Cardiac septum (tissue), 1 donor: ENCODE measurements at places on chromosomes 1 and 21. TPM values are rescaled to one million over a fixed set of nuclear protein-coding genes. Genes with fewer than 3 reads are reported as not detected.

- no peak for DNase-seq
Observed at GRCh38 chr21:18334066-18334465, 69.5 kb downstream of the TMPRSS15 start.

DNA sequence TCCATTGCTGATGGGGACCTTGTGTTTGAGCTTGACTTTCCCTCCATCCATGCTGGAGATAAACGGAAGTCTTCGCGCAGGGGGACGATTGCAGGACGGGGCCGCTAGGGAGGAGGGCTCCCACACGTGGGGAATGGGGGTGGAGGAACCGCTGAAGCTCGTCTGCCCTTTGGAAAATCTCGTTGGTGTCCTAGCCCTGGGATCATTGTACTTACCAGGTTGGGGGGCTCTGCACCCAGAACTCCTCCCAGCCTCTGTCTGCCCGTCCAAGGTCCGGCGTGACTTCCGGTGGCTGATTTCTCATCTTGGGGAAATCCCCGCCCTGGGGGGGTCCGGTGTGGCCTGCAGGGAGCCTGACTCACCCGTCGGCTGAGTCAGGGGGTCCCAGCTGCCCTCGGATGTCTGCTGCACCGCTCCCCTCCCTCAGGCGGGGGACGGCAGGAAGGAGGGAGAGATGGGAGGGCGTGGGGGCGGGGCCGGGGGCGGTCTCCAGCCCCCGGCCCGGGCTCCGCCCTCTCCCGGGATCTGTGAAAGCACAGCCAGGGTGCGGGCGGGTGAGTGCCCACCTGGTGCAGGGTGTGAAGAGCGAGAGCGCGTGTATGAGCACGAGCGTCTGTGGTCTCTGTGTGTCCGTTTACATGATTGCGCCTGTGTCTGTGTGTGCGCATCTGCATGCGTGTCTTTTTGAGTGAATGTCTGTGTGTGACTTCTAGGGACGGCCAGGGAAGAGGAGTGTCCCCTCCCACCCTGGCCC, 35.8 kb downstream of the PIK3CD start:
- peak; percentile 80 for DNase-seq

GRCh38 chr1:15939181-15940109, 36.5 kb downstream of the ZBTB17 start:
- DNase-seq = no peak

DNA sequence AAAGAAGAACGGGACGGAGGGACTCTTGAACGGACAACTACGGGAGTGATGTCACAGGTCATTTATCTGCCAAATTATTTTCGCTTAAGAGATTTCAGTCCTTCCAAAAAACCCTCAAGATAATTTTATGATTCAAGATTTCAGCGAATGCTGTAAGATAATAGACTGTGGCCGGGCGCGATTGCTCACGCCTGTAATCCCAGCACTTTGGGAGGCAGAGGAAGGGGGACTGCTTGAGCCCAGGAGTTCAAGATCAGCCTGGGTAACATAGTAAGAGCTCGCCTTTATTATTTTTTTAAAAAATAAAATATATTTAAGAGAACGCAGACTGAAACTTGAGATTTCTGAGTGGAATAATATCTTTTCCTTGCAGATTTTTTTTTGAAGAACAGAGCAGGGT, 609 bp downstream of the RWDD2B start:
- DNase-seq = no peak

- no peak for DNase-seq
Observed at GRCh38 chr1:17558541-17558940, 19.0 kb downstream of the ARHGEF10L start.

DNA sequence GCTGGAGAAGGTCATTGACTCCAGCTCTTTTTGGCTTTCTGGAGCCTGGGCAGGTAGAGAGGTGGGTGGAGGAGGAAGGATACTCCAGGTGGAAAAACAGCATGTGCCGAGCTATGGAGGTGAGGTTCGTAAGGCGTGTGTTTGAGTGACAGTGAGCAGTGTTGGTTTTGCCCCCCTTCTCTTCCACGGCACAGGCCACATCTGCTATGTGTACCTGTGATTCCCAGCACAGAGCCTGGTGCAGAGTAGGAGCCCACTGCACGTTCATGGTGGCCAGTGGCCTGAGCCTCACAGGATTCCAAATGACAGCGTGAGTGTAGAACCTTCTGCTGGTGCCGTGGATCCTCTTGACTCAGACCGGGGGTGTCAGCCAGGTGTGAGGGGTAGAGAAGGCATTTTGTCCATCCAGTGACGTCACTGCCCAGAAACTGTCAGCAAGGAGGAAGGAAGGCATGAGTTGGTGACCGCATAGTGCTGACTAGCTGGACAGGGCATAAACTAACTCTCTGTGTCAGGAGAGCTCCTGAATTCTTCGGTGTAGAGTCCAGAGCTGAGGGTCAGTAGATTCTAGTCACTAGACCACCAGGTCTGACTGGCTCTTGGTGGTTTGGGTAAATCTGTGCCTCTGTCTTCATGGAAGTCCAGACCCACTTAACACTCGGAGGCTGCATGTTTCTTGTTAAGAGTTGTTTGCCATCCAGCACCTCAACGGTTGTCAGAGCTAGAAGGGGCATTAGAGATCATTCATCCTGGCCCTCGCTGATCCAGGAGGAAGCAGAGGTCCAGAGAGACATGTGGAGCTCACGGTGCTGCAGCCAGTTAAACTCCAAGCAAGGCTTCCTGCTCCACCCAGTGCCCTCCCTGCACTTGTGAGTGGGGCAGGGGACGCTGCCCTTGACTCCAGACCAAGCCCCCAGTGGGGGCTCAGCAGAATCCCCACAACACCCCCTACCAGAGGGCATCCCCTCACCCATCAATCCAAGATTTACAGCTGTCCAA, 3.8 kb downstream of the QSOX1 start:
- DNase-seq = no peak

DNA sequence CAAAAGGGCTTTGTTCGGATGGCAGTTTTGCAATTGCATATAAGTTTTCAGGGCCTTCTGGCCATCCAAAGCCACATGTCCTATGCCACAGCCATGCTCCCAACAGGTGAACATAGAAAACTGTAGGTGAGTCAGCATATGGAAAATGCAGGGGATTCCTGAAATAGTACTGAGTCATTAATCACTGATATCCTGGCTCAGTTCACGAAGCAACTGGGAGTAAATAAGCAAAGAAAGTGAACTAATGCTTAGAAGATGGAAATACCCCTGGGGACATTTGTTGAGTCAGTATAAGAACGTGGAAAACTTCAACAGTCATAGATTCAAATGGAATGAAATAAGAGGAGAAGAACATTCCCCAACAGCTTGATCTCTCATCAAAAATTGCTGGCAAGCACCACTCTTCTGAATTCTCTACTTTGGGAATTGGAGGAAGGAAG, 148.9 kb upstream of the RUNX1 start:
- DNase-seq = no peak

DNA sequence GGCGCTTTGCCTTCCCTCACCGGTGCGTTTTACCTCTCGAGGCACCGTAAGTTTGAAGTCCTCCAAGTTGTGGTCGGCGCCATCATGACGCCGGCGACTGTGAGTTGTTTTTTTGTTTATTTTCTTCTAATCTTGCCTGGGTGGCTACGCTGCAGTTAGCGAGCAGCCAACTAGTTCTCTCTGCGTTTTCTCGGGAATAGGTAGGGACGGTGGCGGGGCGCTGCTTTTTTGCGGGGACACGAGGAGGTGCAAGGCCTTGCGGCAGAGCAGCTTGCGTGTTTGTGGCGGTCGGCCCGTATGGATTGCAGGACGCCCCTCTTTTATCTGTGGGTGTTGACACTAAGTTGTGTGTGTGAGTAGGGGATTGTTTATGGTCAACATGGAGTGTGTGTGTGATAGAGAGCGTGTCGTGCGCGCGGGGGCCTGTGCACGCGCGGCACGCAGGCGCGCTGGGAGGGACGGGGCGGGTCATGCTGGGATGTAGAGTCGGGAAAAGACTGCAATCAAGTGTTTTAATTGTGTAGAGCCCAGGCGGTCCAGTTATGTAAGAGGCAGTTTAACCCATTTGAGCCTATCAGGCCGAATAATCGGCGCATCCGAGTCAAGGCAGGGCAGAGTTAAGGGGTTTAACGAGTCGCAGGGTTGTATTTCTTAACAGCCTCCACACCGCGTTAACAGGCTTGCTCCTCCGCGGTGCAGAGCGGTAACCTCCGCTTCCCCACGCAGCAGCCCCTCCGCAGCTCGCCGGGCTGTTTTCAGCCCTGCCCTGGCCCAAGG, 1.2 kb upstream of the NEGR1 start:
- peak; percentile 89 for DNase-seq

DNA sequence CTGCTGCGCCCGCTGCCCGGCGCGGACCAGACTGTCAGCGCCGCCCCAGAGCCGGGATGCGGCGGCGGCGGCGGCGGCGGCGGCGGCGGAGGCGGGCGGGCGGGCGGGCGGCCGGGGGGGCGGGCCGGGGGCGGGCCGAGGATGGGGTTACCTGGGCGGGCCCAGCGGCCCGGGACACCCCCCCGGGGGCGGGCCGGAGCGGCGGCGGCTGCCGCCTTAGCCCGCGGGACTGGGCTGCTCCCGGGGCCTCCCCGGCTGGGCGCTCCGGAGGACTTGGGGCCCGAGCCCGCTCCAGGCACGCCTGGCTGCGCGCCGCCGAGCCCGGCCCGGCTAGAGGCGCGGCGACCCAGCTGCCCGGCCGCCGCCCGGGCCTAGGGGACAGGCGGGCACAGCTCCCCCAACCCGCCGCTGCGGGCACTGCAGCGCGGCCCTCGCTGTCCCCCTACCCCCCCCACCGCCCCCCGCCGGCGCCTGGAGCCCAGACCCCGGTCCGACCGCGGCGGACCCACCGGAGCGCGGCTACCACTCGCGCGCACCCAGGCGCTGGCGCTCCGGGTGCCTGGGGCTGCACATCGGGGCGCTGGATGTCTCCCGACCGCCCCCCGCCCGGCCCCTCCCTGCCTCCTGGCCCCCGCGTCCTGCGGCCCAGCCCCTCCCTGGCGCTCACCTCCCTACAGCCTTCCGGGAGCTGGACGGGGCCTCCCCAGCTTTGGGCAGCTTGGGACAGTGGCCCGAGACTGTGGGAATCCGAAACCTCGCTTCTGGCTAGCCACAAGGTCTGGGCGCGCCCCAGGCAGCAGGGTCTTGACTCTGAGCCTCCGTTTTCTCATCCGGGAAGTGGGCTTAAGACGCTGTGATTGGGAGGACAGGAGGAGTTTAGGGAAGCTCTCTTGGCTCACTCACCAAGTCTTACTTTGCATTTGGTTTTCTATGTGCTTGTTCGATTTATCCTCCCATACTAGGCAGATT, at the start of gene WNT4:
WNT4 (minus strand) TSS at position 33 of the 969 bp plus-strand sequence. CDS start 175 bp downstream, outside the sequence.
- DNase-seq = no peak

DNA sequence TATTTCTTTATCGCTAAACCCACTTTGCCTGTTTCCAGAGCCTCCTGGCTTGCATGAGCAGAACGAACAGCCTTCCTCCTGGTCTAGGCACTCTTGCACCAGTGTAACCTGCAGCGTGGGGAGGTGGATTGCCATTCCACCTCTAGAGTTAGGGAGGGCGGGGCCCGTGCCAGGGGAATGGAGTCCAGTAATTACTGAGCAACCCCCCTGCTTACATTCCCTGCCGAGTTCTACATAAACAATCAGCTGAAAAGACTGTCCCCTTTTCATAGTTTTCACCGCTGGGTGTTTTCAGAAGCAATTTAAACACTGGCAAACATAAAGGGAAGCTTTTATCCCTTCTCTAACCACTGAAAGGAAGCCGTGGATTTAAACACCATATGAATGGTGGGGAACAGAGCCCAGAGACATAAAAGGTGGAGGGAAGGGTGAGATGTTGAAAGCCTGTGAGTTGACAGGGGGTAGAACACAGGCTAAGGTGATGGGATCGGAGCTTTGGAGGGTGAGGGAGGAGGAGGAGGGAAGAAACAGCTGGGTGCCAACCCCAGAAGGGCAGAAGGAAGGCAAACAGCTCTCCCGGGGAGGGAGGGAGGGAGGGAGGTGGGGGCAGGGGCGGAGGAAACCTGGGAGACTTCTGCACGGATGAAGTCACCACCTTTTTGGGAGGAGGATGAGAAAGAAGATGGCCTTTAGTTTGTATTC, 68.0 kb upstream of the WDR26 start:
- DNase-seq = no peak

GRCh38 chr1:203526572-203526971, 32.6 kb downstream of the OPTC start:
- DNase-seq = no peak

GRCh38 chr1:175804561-175804960, 61.2 kb upstream of the TNR start:
- no peak for DNase-seq

- DNase-seq = no peak
Observed at GRCh38 chr1:52328615-52329014, 37.4 kb downstream of the CC2D1B start.

- no peak for DNase-seq
Observed at GRCh38 chr1:12343823-12344487, 114.1 kb downstream of the VPS13D start.

- DNase-seq = no peak
Observed at GRCh38 chr1:219066631-219067349, 106.9 kb upstream of the LYPLAL1 start.

DNA sequence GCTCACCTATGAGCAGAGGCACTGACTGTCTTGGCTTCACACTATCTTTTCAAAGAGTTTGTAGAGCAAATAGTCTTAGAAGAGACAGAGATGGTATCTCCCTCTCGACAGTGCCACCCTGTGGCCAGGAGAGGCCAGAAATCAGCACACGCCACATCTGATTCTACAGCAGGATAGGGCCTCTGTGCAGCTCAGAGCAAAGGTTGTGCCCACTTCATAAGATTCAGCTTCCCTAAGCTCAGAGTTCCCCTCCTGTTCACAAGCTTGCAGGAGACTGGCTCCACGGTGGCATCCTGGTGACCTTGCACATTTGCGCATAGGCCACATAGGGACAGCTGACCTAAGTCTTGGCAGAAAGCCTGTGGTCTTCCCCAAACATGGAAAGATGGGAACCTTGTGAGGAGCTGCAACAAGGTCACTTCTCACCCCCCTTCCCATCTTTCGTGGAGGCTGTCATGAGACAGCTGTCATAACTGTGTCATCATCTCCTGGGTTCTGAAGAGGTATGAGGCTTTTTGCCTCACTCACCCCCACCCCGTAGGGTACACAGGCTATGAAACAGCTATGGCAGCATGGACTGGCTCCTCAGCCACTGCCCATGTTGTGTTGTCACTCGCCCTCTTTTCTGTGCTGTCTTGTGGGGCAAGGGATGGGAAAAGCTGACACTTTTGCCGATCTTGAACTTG, 3.0 kb downstream of the ITLN2 start:
- DNase-seq = no peak

HHIPL2 gene
- not detected for total RNA-seq

SESN2 gene
- 4.7 TPM for total RNA-seq

KCNT2 gene
- 2.1 TPM for total RNA-seq

TAS1R2 gene
- not detected for total RNA-seq

ADGRB2 gene
- 7.7 TPM for total RNA-seq

LCE3D gene
- not detected for total RNA-seq

SON gene
- total RNA-seq = 212 TPM

VWA5B1 gene
- total RNA-seq = not detected

ABCA4 gene
- total RNA-seq = 0.19 TPM

SPRR1B gene
- not detected for total RNA-seq
